Activated naive CD8-positive, alpha-beta T cell treated with anti-CD3 and anti-CD28 coated beads, Interleukin-2, amount 50 U/mL, for 16 hours (primary cell): ENCODE measurements at places on chromosomes 12 and 14.

DNA sequence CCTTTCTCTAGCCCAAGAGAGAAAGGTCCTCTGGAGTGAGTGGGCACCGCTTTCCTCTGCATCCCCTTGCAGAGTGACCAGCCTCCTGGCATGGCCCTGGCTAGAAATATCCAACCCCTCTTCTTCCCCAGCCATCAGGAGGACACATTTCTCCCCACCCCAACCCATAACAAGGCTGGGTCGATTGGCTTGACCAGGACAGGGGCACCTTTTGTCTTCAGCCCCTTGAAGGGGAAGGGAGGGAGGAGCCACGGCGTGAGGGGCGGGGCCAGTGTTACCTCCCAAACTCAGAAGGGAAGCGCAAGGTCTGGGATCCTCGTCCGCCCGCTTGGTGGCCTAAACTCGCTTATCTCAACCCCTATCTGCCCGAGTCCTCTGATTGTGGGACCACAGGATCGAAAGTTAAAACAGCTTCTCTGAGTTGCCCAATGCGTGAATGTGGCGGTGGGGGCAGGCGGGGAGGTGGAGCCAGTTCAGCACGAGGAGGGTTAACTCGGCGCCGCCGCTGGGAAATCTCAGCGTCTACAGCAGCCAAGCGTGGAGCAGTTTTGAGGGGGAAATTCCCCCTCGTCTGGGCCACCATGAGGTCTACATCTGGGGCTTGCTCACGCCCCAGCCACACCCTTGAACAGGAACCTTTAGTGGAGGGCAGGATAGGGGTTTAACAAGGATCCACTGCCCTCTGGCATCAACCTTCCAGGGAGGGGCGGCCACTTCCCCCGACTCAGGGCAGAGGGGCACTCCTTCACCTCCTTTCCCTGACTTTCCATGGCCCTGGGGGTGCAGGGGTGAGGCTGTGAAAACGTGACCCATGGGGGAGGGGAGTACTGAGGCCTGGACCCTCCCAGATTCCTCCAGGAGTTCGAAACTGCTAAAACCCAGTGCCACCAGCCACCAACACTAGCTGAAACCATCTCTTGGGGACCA lies 795 bp downstream of the STAT6 start:
- DNase-seq, result no peak

GRCh38 chr12:85955127-85955526 lies 81.0 kb downstream of the NTS start:
- DNase-seq, result no peak

DNA sequence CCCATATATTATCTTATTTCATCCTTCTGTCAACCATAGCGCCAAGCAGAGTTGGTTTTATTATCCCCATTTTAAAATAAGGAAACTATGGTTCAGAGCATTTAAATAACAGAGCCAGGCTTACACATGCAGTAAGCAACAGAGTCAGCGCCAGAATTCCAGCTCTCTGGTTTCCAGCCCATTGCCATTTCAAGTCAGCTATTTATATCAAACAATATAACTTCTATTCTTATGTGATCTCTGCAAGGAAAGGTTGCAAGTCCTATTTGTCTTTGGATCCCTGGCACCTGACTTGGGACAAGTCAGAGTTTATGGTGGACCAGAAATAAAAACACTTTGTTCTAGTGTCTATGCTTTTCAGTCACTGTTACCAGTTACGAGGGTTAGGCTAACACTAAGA lies 174.1 kb upstream of the EEA1 start:
- no peak for DNase-seq

DNA sequence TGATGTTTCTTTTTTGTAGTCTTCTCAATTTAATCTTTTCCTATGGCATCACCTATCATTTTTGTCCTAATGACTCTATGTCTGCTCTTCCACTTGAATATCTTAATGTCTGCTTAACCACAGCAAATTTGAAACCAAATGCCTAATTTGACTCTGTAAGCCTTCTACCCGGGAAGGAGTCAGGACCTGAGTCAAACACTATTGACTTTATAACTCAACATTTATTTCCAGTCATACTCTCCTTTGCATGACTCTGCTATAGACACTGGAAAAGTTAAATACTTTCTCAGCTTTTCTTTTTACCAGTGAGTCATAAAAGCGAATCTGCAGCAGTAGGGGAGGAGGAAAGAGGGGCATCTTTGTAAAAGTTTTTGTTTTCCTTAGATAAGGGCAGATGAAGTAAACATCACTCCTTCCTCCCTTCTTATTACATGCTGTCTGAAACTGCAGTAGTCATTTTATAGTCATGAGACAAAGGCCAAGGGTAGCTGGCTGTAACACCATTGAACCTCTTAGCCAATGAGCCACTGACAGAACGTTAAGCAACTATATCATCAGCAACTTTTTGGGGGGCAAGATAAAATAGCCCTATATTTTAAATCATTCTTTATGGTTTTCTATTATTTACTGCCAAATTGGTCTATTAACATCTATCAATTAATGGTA lies 179.3 kb downstream of the MIPOL1 start:
- DNase-seq, result no peak

- DNase-seq, result no peak
Observed at GRCh38 chr12:71128191-71128788, 29.5 kb downstream of the TSPAN8 start.

DNA sequence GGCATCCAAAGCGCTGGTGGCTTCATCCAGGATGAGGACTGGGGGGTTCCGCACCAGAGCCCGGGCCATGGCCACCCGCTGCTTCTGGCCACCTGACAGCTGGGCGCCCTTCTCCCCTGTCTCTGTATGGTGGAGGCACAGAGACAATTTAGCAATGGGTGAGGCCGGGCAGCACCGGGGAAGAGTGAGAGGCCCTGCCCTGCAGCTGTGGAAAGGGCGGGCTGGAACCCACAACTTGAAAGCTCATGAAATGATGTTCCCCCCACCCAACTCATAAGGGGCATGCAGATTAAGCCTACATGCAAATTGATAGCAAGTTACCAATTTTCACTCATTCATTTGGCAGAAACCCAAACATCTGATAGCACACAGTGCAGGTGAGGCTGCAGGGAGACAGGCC lies 34.1 kb downstream of the ABCB9 start:
- DNase-seq, result no peak

DNA sequence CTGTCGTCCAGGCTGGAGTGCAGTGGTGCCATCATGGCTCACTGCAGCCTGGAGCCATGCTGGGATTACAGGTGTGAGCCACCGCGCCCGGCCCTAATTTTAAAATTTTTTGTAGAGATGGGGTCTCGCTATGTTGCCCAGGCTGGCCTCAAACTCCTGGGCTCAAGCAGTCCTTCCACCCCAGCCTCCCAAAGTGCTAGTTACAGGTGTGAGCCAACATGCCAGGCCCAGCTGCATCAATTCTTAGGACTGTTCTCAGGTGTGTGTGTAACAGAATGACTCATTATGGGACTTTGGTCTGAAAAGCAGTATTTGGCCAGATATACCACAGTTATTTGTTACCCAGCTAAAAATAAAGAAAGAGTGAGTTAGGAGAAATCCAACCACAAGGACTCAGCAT lies 17.4 kb downstream of the LETMD1 start:
- no peak for DNase-seq

- DNase-seq, result no peak
Observed at GRCh38 chr12:27915021-27915420, 57.5 kb downstream of the PTHLH start.

- DNase-seq, result no peak
Observed at GRCh38 chr14:103155010-103155409, 31.7 kb downstream of the TNFAIP2 start.

- no peak for DNase-seq
Observed at GRCh38 chr14:74949859-74950573, 5.4 kb downstream of the PGF start.

DNA sequence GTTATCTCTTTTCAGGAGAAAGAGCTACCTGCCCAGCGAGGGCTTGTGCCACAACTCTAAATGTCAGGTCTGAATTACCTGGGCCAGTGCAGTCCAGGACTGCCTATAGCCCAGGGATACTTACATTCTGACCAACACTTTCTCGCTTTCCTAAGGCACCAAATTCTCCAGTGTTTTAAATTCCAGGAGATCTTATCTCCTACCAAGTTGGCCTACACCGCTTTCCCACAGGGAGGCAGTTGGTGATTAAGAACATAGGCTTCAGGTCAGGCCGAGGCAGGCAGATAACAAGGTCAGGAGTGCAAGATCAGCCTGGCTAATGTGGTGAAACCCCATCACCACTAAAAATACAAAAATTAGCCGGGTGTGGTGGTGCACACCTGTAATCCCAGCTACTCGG lies 41.1 kb downstream of the RPS29 start:
- no peak for DNase-seq

DNA sequence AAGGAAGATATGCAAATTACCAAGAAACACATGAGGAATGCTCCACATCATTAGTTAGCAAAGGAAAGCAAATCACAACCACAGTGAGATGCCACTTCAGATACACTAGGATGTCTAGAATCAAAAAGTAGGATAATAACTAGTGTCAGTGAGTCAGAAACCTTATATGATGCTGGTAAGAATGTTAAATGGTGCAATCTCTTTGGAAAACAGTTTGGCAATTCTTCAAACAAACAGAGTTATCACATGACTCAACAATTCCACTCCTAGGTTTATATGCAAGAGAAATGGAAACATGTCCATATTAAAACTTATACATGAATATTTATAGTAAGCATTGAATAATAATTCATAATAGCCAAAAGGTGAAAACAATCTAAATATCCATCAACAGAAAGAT lies 220.9 kb downstream of the FOXG1 start:
- no peak for DNase-seq
